ENCODE measurements at places on chromosomes 2 and 18.

- DNase-seq: no peak
Measured at GRCh38 chr2:129901754-129902415, 77.6 kb upstream of the RAB6C start.

GRCh38 chr2:176283291-176284068 is 14.2 kb downstream of the MTX2 start:
- DNase-seq: no peak

DNA sequence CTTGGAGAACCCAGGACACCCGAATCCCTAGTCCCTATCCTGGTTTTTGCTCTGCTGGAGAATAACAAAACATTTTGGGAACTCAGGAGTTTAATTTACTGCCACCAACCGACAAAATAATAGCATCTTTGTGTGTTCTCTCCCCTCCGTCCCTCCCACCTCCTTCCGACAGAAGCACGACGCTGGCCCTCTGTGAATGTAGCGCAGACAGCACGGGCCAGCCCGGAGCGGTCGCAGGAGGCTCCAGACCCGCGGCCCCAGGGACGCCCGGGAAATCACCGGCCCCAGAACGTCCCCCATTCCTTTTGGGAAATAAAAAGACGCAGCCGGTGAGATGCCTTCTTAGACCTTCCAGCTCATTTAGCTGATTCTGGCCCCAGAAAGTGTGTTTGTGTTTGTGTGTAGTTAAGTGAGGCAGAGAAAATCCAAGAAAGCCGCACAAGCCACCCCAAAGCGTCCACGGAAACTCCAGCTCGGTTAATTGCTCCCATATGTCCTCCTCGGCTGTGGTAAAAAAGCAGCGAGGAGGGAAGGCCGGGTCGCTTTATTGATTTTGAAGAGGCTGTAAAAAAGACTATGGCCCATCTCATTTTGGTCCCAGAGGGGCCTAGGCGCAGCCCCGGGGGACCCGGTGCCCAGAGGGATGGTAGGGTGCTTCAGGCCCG is 577 bp upstream of the TANC1 start:
- peak; percentile 72 for DNase-seq

GRCh38 chr2:189178054-189178453 is 1.5 kb downstream of the COL5A2 start:
- DNase-seq: no peak

DNA sequence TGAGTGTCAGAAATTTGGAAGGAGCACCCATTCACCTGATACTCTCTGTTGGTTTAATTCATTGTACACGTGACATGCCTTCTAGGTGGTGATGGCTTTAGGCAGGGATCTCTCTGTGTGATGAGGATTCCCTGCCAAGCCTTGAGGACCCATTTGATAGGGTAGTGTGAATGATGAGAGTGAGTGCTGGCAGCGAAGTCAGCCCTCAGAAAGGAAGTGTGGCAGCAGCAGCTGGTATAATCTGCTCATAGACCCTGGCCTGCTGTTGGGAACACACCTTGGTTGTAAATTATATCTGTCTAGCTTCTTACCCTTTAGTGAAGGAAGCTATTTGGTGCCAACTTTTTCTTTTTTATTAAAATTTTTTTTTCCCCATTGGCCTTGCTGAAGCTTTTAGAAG is 164.5 kb downstream of the HAUS1 start:
- no peak for DNase-seq

DNA sequence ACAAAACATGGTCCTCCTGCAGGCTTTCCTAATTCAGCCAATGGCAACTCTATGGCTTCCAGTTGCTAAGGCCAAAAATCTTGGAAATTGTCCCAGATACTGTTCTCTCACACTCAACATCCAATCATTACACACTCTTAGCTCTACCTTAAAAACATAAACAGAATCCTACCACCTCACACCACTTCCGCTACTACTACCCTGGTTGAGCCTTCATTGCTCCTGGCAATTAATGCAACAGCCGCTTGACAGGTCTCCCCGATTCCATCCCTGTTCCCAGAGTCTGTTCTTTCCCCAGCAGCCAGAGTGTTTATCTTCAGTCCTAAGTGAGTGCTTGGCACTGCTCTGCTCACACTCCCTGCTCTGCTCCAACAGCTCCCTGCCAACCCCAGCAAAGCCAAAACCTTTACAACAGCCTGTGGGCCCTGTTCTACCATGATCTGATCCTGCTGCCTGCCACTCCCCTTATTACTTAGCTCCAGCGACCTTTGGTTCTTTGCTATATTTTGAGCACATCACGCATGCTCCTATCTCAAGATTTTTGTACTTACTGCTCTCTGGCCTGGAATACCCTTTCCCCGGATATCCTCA is 67.5 kb upstream of the AMMECR1L start:
- peak; percentile 21 for DNase-seq

DNA sequence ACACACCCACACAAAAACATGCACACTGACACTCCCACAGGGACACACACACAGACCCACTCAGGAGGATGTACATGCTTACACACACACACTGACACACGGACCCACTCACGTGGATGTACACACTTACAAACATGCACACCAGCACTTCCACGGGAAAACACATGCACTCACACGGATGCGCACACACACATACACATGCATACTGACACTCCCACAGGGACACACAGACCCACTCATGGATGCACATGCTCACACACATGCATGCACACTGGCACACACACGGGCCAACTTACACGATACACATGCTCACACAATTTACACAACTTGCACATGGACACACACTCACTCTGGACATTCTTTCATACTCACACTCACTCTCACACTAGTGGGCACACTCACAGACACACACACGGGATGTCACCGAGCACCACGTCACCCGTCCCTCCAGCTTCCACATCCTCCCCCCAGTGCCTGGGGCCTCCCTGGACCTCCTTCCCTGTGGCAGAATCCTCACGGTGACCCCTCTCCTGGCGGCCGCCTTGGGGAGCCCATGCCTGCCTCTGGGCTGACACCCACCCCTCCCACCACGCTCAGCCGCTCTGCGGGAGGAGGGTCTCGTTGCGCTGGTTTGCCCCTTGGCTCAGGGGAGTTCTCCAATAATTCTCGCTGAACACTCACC is 58.5 kb downstream of the TWIST2 start:
- no peak for DNase-seq

DNA sequence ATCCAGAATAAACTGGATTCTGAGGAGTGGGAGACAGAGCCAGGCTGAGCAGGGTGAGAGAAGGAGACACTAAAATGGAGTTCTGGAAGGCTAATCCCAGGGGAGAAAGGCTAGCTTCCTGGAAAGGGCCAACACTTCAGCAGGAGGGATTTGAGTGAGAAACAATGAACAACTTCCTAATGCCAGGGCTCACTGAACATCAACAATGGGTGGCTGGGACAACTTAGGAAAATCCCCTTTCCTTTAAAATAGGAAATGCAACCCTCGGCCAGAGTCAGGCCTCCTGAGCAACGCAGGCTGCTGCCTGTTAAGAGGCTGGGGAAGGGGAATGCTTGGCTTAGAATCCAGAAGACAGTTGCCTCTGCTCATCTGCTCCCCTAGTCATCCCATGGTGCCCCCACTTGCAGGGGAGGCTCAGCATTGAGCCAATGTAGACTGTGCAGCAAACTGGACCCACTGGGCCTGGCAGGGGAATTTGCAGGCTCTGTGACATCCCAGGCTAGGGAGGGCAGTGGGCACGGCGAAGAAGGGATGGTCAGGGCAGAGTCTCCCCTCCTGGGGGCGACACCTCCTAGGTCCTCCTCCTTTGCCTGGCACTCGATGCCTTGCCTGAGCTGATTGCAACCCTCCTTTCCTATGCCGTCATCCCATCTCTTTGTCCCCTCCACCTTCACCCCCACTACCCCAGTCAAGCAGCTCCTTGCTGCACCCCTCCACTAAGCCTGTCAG is 182.5 kb downstream of the TNS1 start:
- DNase-seq: no peak

DNA sequence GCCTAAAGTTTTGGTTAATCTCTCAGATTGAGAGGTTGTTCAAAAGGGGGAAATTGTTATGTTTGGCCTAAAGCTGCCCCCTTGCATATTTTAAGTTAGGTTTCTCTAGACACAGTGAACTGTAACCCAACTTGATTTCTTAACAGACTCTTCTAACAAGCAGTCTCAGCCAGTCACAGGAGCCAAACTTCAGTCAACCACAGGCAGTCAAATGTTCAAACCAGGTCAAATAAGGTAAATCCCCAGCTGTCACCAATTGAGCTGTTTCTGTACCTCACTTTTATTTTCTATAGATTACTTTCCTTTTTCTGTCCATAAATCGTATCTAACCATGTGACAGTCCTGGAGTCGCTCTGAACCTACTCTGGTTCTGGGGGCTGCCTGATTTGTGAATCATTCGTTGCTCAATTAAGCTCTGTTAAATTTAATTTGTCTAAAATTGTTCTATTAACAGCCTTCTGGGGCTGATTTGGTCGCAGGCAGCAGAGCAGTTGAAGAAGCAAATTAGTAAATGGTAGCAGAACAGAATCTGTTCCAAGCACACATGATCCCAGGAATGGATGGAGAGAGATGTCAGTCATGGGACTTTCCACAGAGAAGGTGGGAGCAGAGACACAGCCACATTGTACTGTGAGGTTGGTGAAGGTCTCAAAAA is 16.4 kb upstream of the NFU1 start:
- DNase-seq: no peak

DNA sequence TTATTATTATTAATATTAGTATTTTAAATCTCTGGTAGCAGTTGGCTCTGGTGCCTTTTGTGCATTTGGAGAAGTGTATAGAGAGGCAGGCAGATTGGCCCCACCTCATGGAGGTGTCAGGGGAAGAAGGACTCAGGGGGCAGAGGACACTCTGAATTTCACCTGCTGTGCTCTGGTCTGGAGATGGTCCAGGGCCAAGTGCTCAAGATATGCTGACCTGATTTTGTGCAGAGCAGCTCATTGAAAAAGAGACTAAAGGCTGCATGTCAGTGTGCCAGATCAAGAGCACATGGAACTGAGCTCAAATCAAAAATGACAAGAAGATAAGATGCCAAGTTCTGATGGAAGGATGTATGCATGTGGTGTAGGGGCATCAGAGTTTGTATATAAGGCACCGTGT is 323.6 kb upstream of the TNP1 start:
- DNase-seq: no peak

- no peak for DNase-seq
Measured at GRCh38 chr2:82650038-82650437, 1809.0 kb downstream of the SUCLG1 start.

GRCh38 chr2:98087447-98088020 is 567 bp downstream of the VWA3B start:
- no peak for DNase-seq

DNA sequence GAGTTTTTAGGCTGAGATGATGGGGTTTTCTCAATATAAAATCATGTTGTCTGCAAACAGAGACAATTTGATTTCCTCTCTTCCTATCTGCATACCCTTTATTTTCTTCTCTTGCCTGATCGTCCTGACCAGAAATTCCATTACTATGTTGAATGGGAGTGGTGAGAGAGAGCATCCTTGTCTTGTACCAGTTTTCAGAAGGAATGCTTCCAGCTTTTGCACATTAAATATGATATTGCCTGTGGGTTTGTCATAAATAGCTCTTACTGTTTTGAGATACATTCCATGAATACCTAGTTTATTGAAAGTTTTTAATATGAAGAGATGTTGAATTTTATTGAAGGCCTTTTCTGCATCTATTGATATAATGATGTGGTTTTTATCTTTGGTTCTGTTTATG is 181.8 kb downstream of the GBX2 start:
- DNase-seq: no peak

DNA sequence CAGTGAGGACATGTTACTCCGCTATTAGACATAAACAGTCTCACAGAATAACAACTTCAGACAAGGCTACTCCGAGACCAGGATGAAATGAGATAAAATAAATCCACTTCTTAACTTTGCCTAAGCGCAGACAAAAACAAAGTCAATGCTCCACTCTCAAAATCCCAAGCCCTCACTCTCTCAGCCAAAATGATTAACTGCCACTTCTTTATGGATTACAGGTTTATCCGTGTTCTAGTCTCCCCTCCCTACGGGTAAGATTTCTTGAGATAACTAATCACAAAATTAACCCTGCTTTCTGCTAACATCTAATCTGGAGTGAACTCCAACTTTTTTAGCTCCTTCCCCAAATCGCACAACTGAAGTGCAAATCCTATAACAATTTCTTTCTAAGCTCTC is 1.1 kb upstream of the CRYGC start:
- no peak for DNase-seq

GRCh38 chr2:162908567-162908966 is 70.0 kb upstream of the KCNH7 start:
- no peak for DNase-seq

DNA sequence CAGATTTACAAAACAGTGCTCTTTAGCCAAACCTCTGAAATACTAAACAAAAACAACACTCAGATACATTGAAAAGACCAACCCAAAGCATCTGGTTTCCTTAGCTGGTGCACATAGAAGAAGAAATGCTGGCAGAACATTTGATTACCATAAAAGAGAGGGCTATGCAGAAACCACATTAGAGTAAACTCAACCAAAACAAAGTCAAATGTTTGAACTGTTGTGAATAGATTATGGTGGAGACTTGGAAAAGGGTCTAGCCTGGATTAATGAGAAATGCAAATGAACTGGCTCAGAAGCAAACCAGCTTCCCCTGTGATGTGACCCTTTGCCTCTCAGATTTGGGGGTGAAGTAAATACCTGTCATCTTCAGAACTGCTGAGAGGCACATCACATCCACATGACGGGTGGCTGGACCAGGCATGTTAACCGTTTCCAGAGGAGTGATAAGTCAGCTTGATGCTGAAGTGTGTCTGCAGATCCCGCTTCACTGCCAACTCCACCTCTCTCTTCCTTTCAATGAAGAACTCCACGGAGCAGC is 153.0 kb downstream of the NRP2 start:
- no peak for DNase-seq

DNA sequence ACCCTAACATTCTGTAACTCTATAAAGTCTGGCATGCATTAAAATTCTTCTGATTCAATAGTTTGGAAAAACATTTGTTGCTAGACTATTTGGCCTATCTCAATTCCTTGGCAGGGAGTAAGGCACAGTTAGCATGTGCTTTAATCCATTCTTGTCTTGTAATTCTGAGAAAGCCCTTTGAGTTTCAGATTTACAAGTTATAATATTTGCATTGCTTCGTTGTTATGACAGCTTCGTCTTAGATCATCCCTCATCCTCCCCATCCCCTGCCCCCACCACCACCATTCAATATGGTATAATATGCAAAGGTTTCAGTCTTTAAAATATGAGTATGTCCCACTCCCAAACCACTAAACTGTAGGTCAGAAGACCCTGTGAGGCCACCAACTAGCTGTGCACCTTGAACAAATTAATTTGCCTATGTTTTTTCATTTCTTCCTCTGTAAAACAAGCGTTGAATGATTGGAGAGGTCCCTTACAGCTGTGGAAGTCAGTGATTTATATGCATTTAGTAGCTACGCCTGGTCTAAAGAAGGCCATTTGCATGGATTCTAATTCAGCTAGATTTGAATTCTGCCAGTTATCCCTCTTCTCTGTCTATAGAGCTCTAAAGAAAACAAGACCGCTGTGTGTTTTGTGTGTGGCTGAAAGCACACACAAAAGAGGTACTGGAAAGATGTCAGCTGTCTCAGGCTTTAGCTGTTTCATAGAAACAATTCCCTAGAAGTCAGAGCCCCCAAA is 591 bp downstream of the C2orf80 start:
- DNase-seq: no peak

GRCh38 chr2:125041846-125042245 is 1016.8 kb downstream of the CNTNAP5 start:
- DNase-seq: no peak

GRCh38 chr18:46720521-46720920 is 36.3 kb downstream of the ST8SIA5 start:
- DNase-seq: no peak
